Inflammatory macrophage treated with lipopolysaccharide for 1 hour (primary cell): ENCODE measurements at places on chromosomes 3 and 15.

GRCh38 chr3:59261009-59261408 is 211.2 kb upstream of the CFAP20DC start:
- no peak for DNase-seq

- no peak for DNase-seq
These were observed 2.9 kb downstream of the STOML1 start for GRCh38 chr15:73989001-73989798.

DNA sequence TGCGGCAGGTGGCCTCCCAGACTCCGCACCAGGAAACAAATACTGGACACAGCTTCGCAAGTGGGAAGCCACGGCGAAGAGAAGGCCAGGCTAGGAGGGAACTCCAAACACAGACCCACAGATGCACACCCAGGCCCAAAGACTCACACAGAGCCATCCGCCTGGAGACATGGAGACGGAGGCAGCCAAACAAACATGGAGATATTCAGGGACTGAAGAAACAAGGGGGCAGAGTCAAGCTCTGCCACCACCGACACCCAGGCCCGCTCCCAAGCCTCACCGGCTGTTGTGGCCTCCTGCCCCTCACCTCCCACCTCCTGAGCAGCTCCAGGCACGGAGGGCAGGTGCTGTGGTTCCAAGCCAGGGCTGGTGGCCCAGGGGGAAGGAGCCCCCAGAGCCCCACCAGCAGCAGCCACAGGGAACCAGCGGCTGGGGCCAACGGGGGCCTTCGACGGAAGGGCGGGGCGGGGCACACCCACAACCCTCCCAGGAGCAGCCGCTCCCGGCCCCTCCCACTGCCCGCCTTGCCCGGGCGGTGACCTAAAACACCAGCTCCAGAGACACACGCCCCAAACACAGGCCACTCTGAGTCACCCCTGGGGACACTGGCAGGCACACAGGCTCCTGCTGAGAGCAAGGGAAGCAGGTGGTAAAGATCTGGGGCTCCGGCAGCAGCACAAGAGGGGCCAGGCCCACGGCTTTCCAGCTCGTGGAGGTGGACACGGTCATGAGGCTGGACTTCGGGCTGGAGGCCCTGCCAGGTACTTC is 31.9 kb downstream of the TNK2 start:
- DNase-seq, result peak; percentile 22

- no peak for DNase-seq
These were observed 11.3 kb downstream of the GTF2E1 start for GRCh38 chr3:120753810-120754209.

DNA sequence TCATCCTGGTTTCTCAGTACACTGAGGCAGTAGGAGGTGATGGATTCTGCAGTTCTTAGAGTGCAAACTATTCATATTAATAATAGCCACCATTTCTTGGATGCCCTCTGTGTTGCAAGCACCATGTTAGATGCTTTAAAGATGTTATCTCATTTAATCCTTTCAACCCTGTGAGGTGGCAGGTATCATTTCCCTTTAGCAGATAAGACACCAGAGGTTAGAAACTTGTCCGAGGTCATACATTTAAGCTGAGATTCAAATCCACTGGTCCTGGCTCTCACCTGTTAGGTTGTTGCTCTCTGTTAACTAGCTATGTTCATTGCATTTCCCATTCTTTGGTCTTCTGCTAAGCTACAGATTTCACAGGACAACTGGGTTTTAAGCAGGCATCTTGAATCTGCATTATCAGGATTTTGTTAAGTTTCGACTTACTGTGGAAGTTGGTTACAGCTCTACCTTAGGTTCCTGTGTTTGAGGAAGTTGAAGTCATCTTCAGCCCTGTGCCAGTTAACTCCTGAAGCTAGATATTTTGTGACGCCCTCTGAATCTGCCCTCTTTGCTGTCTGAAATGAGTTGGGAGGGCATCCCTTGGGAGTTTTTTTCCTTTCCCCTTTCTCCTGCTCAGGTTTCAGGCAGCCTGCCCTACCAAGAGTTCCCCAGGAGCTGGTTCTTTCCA is 6.4 kb downstream of the PDE8A start:
- no peak for DNase-seq

DNA sequence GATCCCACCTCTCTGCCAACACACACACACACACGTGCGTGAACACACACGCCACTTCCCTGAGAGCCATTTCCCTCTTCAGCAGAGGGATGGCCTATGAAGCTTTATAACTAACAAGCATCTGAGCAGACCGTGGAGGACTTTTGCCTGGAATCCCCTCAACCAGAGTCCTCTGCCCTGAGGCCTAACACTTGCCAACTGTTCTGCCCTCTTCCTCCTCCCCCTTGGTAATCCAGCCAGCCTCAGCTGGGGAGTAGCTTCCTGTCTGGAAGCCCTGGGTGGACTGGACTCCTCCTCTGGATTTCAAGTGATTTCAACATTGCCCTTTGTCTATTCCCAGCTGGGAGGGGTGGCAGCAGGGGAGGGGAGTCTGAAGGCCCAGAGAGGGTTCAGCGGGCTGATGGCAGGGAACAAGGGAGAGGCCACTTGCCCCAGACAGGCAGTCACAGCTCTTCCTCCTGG is 68.4 kb upstream of the HACD2 start:
- peak; percentile 29 for DNase-seq

DNA sequence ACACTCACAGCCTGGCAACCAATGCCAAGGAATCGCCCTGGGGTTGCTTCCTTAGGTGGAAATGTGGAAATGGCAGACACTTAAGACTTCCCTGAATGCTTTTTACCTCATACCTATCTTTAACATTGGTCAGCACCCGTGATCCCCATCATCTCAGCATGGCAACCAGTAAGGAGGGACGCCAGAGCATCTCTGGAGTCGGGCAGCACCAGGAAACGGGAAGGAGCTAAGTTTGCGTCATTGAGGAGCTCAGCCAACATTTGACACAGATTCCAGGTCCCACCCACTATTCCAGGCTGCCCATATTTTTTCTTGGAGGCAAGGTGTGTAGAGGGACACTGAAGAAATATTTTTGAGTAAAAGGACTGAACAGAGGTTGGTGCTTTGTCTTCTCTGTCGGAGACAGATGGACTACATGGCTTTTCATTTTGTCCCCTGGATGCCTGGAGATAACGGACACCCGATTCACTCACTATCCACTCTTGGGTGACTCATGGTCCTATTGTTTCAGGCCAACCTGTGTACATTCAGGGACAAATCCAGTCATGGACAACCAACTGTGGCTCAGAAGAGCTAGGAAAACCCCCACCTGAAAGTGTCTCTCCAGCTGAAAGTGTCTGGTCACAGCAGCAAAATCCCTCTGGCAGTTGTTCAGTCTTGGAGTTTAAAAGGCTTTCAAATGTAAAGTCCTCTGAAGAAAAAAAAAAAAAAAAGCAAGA is 70.4 kb upstream of the OXTR start:
- no peak for DNase-seq

DNA sequence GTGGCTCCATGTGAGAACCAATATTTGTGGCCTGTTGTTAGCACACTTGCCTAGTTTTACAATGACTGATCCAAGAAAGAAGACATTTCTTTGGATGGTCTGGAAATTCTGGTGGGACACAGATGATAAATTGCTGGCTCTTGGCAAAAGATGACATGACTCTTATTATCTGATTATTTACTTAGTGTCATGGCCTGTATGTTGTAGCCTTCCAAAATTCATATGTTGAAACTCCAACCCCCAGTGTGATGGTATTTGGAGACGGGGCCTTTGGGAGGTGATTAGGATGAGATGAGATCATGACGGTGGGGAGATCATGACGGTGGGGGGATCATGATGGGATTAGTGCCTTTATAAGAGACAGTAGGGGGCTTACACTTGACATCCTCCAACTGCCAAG is 30.0 kb upstream of the AKAP13 start:
- no peak for DNase-seq

DNA sequence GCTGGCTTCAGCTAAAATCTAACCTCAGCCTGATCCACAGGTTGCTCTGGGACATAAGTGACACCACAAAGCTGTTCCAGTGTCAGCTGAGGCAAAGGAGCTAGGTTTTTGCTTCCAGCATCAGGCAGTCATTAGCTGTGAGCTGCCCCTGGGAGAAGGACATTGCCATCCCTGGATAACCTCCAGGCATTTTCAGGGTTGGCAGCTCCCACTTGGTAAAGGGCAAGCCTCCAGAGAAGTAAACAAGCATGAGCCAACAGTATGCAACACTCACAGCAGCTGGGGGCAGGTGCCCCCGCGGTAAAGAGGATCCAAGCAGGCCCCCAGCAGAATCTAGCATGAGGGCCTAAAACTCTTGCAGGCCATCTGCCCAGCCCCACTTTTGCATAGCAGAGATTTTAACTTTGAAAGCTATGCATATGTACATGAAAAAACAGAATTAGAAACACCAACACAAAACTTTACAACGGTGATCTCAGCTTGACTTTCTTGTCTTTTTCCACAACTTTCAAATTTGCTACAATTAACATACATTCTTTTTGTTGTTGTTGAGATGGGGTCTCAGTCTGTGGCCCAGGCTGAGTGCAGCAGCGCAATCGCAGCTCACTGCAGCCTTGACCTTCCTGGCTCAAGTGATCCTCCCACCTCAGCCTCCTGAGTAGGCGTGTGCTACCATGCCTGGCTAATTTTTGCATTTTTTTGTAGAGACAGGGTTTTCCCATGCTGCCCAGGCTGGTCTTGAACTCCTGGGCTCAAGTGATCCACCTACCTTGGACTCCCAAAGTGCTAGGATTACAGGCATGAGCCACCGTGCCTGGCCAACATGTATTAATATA is 83.8 kb upstream of the TPM1 start:
- DNase-seq, result no peak

GRCh38 chr15:64559243-64559642 is 98.9 kb downstream of the ZNF609 start:
- DNase-seq, result no peak

- no peak for DNase-seq
These were observed 459.4 kb upstream of the TGFBR2 start for GRCh38 chr3:30146978-30147377.

DNA sequence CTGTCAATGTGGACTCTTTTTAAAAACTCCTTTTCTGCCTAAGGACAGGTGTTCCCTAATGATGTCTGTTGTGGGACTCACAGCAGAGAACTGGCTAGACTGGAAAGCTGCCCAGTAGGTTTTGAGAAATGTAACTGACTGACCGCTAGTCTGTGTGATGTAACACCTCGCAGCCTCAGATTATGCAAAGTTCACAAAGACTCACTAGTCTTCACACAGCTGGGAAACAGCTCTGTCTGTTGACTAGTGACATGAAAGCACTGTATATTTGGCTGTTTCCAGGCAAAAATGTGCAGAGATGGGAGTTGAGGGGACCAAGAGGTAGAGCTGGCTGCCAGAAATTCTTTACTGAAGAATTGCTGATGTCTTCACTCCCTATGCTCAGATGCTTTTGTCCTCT is 10.3 kb downstream of the PDZRN3 start:
- DNase-seq, result no peak

DNA sequence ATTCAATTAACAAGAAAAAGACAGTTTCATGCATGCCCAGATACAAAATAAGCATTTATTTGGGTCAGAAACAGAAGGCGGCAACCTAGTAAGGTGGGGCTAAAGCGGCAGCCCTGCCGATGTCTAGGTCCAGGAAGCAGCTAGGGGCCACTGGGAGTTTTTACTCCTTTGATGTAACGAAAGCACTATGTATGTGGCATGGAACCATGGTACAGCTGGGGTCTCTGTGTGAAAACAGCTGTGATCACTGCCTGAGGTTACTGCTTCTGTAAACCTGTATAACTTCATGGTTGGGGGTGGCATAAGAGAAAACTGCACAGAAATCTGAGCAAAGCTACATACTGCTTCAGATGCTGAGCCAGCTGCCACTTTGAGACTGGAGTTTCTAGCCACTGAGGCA is 119.5 kb downstream of the ZNF280D start:
- no peak for DNase-seq

GRCh38 chr3:131547585-131547984 is 44.8 kb upstream of the MRPL3 start:
- no peak for DNase-seq
